ENCODE measurements at places on chromosomes 5 and 9. TPM values are rescaled to one million over a fixed set of nuclear protein-coding genes. Genes with fewer than 3 reads are reported as not detected.

The MAMDC4 gene
- 3.0 TPM for total RNA-seq

The PCDHA13 gene
- under 0.01 TPM for total RNA-seq

- peak; percentile 93 for DNase-seq
These were observed 134.1 kb upstream of the IFNE start for GRCh38 chr9:21616082-21616778.

DNA sequence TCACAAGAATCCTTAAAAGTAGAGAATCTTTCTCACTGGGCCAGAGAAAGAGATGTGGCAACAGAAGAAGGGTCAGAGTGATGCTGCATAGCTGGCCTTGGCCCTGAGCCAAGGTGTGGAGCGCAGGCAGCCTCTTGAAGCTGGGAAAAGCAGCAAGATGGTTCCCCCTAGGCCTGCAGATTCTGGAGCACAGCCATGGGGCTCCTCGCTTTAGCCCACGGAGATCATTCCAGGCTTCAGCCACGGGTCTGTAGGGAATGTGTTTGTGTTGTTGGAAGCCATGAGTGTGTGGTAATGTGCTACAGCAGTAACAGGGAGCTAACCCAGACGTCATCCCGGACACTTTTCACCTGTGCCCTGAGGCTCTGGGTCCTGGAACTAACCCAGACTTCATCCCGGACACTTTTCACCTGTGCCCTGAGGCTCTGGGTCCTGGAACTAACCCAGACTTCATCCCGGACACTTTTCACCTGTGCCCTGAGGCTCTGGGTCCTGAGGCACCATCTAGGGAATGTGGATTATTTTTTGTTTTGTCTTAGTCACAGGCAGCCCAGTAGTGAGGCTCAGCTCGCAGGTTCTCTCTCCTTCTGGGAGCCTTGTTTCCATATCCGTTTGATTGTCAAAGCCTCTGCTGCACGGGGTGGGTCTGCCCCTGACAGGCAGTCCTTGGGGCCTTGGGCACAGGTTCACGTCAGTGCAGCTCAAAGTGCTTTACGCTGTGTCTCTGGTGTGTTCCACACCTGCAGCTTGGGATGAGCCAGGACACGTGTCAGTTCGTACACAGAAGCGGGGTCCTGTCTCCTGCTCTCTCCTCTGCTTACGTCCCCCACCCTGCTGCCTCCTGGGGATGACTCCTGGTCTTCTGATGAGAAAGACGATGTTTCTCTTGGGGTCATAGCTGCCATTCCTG is 56.3 kb upstream of the EXOC3 start:
- peak; percentile 67 for DNase-seq

Measured in fibroblast of villous mesenchyme (primary cell).